ENCODE measurements at places on chromosomes 4 and X.

DNA sequence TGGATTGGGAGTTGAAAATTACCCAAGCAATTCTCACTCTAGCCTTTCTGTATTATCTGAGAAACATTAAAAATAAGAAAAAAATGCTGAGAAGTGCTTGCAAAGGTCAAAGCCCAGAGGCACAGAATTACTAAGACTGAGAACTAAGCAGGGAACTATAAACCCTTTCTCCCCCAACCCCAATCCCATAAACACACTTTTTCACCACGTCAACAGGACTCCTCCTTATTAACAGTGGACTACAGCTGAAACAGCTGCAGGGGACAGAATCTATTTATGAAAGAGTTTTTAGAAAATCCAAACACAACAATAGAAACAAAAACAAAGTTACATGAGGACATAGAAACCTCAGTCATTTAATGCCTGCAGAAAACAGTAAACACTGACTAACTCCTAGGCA, 984.1 kb downstream of the TRAM1L1 start:
- DNase-seq: no peak

GRCh38 chr4:18390655-18391353, 369.2 kb upstream of the LCORL start:
- DNase-seq: no peak

GRCh38 chr4:186887291-186887700, 163.6 kb upstream of the FAT1 start:
- no peak for DNase-seq

GRCh38 chrX:119015407-119016237, 41.2 kb downstream of the LONRF3 start:
- peak; percentile 65 for DNase-seq

DNA sequence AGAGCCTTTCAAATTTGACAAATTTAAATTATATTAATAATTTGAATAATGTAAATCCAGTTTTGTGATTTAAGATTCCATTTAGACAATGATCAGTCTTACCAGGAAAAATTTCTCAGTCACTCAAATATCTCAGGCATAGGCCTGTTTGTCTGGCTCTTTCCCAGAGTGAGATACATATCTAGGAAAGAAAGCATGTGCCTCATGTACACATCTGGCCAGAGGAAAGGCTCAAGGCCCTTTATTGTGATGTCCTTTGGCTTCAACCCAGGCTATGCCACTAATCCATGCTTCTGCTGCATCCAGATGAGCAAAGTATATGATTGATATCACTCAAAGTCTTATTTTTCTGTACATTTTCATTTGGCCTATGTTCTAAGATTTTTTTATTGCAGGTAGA, 473.3 kb upstream of the ADGRL3 start:
- DNase-seq: no peak

DNA sequence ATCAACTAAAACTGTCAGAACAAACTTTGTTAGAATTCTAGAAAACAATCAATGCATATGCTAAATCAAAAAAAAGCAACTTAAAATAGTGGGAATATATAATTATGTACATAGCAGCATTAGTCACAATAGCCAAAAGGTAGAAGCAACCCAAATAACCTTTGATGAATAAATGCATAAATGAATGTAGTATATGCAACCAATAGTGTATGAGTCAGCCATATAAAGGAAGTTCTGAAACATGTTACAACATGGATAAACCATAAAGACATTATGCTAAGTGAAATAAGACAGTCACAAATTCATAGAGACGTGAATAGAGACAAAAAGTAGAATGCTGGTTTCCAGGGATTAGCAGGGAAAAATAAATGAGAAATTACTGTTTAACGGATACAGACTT, 762.8 kb upstream of the INTU start:
- no peak for DNase-seq

DNA sequence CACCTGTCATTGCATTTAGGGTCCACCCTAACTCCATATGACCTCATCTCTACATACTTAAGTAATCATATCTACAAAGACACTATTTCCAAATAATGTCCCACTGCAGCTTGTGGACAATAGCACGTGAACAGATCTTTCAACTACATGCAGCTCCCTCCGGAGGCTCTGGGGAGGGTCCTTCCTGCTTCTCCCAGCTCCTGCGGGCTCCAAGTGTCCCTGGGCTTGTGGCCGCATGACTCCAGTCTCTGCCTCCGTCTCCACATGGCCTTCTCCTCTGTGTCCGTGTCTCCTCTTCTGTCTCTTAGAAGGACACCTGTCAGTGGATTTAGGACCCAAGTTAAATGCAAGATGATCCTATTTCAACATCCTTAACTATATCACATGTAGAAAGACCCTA, 52.7 kb downstream of the ASMT start:
- no peak for DNase-seq

GRCh38 chr4:169582706-169583105, 29.7 kb downstream of the NEK1 start:
- DNase-seq: no peak

GRCh38 chr4:7719354-7720174, 220.1 kb downstream of the AFAP1 start:
- peak; percentile 53 for DNase-seq

DNA sequence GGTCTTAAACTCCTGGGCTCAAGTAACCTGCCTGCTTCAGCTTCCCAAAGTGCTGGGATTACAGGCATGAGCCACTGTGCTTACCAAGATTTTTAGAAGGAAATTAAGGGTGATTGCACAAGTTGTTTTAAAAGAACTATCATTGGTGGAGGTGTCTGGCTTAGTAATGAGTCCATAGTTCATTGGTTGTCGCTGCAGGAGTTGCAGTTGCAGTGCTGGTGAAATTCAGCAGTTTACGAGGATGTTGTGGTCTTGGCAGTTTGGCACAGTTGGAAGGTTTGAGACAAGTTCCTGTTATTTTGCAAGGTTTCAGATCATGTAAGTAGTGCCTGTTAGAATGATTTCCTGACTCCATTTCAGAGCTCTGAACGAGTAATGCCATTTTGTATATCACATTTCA, 48.1 kb downstream of the RAB40AL start:
- DNase-seq: peak; percentile 4

DNA sequence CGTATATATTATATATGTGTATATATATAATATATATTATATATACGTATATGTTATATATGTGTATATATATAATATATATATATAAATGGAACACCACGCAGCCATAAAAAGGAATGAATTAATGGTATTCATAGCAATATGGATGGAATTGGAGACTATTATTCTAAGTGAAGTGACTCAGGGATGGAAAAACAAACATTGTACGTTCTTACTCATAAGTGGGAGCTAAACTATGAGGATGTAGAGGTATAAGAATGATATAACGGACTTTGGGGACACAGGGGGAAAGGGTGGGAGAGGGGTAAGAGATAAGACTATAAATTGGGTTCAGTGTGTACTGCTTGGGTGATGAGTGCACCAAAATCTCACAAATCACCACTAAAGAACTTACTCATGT, 1388.9 kb downstream of the C4orf33 start:
- no peak for DNase-seq

DNA sequence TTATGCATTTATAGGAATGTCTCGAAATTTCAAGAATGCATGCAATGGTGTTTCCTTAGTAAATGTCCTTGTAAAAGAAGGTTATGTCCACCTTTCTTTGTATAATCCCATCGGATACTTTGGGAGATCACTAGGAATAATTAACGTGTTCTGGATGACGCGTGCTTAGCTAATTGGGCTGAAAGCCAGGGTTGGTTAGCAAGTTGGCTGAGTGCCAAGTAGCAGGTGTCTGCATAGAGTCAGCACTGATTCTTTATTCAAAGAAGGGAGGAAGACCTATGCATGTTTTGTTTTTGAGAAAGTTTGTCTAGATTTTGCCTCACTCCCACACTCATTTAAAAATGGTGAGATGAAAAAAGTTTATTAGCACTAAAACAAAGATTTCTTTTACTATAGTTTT, 144.6 kb downstream of the SOX3 start:
- DNase-seq: no peak

- no peak for DNase-seq
These were observed 1622.1 kb downstream of the STIM2 start for GRCh38 chr4:28482580-28483270.

DNA sequence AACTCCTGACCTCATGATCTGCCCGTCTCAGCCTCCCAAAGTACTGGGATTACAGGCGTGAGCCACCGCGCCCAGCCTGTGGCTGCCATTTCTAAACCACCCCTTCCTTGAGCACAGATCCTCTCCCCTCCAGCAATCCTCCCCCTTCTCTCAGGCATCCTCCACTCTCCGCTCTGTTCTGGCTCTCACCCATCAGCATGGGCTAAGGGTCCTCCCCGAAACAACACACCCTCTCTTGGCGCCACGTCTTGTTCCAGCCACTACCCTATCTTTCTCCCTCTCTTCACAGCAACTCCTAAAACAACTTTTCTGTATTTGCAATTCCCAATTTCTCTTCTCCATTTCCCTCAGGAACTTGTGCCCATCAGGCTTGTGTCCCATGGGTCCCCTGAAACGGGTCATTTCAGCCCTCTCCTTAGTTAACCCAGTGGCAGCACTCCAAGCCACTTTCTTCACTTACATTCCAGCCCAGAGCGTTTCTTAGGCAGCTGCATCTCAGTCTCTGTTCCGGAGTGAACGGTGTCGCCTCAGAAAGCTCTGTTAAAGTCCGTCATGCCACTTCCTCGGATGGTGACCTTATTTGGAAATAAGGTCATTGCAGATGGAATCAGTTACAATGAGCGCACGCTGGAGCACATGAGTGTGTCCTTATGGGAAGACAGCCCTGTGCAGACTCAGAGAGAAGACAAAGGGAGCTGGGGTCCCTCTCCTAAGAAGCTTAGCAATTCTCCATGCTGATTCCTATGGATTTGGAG, 28.3 kb upstream of the CLDN24 start:
- DNase-seq: no peak

DNA sequence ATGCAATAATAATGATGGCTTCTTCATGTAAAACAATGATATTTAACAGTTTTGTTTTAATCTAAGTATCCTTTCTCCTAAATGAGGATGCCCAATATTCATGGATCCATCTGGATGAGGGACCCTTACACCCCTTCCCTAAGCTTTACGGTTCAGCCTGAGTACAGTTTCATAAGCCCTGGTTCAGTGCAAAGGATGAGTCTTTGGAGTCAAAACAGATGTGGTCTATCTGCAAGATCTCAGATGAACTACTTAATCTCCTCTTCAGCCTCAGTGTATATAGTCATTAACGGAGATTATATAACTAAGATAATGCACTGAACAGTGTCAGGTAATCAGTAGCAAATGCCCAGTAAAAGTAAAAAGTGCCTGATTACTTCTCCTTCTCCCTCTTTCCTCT, 22.1 kb downstream of the ANXA5 start:
- DNase-seq: no peak

DNA sequence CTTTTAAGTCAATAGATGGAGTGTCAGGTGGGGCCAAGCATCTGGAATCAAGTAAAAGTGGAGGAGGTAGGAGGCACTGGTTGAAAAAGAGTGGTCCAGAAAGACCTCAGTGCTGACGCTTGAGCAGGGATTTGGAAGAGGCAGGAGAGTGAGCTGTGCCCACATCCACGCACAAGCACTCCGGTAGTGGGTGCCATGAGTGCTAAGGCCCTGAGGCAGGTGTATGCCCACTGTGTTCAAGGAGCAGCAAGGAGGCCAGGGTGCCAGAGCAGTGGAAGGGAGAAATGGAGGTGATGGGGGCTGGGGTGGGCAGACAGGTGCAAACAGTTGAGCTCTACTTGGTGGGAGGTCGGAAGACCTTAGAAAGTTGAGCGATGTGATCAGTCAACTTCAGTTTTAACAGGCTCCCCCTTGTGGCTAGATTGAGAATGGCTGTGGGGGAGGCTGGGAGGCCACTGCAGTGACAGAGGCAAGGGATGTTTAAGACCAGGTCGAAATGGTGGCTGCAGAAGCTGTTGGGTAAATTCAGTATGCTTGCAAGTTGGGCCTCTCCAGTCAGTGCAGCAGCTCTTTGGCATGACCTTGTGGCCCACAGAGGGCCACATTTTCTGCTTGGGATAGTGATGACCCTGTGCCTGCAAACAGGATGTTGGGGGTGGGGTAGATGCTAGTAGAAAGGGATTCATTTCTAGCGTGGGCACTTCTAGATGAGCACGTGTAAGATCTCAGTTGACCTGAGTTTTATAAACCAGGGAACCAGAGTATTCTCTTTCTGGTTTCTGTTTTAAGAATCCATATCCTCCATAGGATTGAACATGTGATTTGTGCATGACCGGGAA, 12.7 kb downstream of the TKTL1 start:
- DNase-seq: peak; percentile 84

DNA sequence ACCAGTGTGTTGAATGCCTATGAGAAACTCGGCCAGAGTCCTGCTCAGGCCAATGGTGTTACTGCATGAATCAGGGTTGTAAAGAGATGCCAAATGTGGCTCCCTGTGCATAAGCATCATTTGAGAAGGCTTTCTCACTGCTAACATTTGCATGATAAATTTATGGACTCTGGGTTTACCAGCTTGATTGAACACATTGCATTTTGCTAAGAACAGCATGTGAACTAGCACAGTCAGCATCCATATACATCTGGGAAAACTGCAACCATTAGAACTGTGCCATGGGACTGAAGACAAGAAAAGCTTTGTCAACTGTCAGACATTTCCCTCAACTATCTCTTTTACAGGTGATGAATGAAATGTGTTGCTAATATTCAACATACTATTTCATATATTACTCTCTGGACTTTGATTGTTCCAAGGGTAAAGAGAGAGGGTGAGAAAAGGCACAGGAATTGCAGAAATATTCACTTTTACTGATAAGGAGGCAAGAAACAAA, 1427.4 kb upstream of the ADGRL3 start:
- no peak for DNase-seq

- no peak for DNase-seq
These were observed 260.1 kb upstream of the FTHL17 start for GRCh38 chrX:31331928-31332327.

DNA sequence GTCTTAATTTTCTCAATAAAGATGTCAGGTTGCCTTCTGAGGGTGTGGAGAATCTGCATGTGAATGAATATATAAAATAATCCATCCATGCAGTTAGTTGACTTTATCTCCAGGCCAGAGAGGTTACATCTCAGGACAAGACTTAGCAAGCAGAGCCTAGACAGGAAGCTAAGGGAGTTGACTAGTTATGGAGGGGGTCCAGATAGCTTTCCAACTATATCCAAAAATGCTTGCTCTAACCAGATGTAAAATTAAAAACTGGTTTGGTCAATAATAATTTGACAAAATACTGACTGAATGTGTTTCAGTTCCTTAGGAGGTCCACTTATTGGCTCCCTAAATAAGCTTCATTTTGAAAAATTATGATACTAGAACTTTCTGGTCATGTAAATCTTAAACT, 101.4 kb downstream of the PAPSS1 start:
- DNase-seq: no peak

DNA sequence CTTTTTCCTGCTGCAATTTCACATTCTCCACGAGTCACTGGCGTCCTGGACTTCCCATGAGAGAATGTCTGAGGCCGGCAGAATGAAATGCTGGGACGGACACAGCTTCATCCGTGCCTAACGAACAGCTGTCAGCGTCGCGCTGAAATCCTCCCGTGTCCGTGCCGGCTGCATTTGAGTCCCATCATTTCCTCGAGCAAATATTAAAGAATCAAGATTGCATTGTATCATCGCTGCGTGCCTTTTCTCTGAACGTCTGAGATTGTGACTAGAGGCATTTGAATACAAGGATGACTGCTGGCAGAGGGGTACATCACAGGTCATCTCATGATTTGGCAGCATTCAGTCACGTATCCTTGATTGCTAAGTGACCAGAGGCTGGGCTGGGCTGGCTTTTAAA, 279.9 kb downstream of the ASMT start:
- no peak for DNase-seq

GRCh38 chr4:159143687-159144086, 40.8 kb downstream of the RAPGEF2 start:
- no peak for DNase-seq
